ENCODE measurements at places on chromosomes 12 and 14.
A peak's percentile ranks its signal among the peaks of the same experiment; 100 is the strongest.

DNA sequence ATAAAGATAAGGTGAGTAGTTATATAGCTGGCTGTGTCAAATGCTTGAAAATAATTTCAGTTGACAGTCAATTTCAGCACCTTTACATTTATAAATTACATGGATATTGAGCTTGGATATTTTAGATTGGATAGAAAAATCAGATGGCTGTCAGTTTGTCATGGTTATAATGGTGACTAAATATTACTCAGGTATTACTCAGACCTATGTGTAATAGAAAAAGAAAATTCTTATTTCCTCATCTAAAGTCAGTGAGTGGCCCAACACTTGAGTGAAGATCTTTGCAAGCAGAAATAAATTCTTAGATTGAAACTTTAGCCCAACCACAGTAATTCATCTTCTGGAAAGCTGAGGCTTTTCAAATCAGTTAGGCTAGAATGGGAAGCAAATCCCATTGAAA is 354.4 kb downstream of the NAV3 start:
- no peak for DNase-seq

- no peak for DNase-seq
Measured at GRCh38 chr12:27008081-27008480, 6.1 kb downstream of the TM7SF3 start.

GRCh38 chr12:6268484-6269157 is 41.9 kb upstream of the PLEKHG6 start:
- DNase-seq, result no peak

GRCh38 chr12:114384739-114385138 is 21.2 kb downstream of the TBX5 start:
- no peak for DNase-seq

GRCh38 chr12:28699029-28699428 is 450.0 kb upstream of the FAR2 start:
- DNase-seq, result no peak

DNA sequence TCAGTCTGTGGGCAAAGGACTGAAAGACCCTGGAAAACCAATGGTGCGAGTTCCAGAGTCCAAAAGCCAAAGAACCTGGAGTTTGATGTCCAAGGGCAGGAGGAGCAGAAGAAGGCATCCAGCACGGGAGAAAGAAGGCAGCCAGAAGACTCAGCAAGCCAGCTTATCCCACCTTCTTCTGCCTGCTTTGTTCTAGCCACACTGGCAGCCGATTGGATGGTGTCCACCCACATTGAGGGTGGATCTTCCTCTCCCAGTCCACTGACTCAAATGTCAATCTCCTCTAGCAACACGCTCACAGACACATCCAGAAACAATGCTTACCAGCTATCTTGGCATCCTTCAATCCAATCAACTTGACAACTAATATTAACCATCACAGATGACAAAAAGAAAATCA is 57.2 kb upstream of the CAPRIN2 start:
- no peak for DNase-seq

- peak; percentile 71 for DNase-seq
Measured at GRCh38 chr14:68215629-68216028, 396.1 kb downstream of the RAD51B start.

GRCh38 chr12:51328587-51328986 is 4.6 kb upstream of the BIN2 start:
- DNase-seq, result no peak

GRCh38 chr12:104652358-104652757 is 195.6 kb downstream of the CHST11 start:
- DNase-seq, result no peak

- DNase-seq, result no peak
Measured at GRCh38 chr12:71075743-71076142, 82.1 kb downstream of the TSPAN8 start.

GRCh38 chr14:66802962-66803361 is 295.0 kb downstream of the GPHN start:
- no peak for DNase-seq

DNA sequence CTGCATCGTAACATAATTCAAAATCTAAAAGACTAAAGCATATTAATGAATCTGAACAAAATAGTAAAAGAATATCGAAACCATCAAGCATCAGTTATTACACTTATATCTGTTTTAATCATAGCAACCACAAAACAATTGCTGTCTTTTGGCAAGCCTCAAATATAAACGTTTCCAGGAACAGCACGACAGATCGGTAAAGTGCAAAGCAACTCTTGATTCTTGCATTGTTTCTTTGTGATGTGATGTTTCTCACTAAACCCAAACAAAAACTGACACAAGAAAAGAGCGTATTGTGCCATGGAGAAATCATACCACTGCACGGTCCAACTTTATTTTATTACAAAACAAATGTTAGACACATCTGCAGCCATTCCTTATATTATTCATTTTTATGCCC is 9.2 kb upstream of the MYF6 start:
- DNase-seq, result no peak

Measured in DMS79 treated with DMSO at 0.1 percent for 48 hours (cell line).